ENCODE measurements at places on chromosomes 2 and 18.
A peak's percentile ranks its signal among the peaks of the same experiment; 100 is the strongest.

DNA sequence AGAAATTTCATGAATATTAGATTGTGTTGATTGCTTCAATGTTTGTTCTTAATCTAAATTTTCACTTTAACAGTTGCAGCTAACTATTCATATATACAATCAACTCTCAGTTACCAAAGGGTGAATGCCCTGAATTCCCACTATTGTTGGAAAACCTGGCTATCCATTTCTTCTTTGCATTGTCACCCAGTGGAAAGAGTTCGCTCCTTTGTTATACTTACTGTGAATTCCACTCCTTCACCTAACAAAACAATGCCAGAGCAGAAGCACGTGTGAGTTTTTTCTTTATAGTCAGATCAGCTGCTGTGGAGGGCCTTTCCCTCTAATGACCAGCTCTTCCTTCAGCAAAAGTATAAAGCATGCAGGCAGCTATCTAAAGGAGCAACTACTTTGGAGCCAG, 409.2 kb upstream of the NRP2 start:
- no peak for DNase-seq

DNA sequence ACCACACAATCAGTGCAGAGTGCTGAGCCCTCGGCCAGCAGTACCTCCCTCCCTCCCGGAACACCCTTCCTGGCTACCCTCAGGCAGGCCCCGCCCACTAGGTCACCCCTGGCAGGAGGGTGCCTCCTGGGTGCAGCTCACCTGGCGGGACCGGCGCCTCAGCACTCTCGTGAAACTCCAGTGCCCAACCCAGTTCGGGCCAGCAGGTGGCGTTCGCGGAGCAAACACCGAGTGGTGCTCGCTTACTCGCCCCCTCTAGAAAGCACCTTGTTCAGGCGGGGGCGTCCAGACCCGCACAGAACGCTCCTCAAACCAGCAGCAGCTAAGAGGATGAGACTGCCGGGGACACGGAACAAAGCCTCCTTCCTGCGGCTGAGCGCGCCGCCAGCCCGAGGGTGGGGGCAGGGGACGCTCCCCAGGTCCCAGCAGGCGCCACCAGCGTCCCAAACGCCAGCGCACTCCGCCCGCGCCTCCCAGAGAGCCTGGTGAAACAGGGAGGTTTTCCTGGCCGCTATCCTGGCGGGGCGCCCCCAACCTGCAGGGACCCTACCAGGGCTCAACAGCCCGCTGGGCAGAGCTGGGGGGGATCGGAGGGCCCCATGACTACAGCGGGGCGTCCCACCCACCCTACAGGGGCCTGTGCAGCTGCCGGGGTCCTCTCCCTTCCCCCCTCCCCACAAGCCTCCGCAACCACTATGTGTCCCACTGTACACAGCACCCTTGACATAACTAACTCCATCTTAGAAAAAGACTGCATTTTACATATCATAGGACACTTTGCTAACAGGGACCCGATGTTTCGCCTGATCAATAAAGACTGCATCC, 44.7 kb downstream of the MRPS5 start:
- DNase-seq = peak; percentile 83

- no peak for DNase-seq
Measured at GRCh38 chr2:101474731-101475384, at the start of gene RFX8. Gene RFX8, minus strand, starts transcription at chr2:101475112. Its CDS starts 8,264 bp downstream, at chr2:101466848.

GRCh38 chr2:70990216-70990615, 4.5 kb downstream of the TEX261 start:
- no peak for DNase-seq

DNA sequence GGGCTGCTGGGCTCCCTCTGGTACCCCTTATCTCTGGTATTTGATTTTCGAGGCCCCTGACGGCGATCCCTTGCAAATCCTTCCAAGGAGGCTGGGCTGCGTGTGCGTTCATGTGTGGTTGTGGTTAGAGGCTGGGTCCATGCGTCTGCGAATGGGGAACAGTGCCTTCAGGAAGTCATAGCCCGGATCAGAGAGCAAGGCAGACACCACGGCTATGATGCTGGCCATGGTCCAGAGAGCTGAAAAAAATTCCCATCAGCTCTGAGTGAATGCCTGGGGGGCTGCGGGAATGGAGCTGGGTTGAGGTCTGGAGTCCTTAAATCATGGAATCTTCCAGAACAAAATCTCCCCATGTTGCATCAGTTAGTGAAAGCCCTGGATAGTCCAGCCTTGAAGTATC, 145.5 kb downstream of the ACKR3 start:
- DNase-seq = no peak

DNA sequence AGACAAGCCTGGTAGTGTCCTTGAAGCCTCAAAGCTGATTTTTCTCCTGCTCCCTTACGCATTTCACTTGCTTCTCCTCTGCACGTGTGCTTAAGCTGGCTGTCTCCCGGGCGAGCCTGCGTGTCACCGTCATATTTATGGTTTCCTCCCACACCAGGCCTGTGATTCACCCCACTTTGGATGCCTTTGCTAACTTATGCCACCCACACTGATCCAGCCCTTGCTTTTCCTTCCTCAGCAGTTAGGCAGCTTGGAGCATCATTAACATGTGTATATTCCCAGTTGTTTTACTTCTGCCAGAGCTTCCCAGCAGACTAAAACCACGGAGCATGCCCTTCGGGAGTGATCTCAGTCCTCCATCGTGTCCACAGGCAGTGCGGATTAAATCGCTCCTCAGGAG, 2.2 kb downstream of the ST3GAL5 start:
- DNase-seq = peak; percentile 88

GRCh38 chr2:7906431-7906830, 775.4 kb upstream of the ID2 start:
- no peak for DNase-seq

DNA sequence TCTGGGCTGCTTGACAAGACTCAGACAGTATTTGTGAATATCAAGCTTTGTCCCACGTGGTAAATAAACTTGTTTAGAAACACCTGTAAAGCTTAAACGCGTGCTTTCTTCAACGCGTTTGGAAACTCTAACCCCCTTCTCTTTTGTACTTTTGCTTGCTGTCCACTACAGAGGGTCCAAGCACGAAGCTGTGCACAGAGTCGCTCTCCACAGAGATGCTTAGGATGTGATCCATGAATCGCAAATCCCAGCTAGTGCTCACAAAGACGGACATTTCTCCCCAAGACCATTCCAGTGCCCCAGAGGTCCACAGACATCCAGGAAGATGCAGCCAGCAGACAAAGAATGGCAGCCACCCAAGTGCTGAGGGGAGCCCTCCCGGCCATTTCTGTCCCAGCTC, at the start of gene GPR45:
Gene GPR45, plus strand, starts transcription at position 301 of the 400 bp plus-strand sequence. CDS start 116 bp downstream, outside the sequence.
- no peak for DNase-seq

GRCh38 chr2:70089220-70089982, 2.1 kb downstream of the PCBP1 start:
- DNase-seq = no peak

- no peak for DNase-seq
Measured at GRCh38 chr18:65124633-65125032, 626.2 kb upstream of the CDH7 start.

GRCh38 chr2:26901326-26902183, 53.6 kb downstream of the DPYSL5 start:
- no peak for DNase-seq

DNA sequence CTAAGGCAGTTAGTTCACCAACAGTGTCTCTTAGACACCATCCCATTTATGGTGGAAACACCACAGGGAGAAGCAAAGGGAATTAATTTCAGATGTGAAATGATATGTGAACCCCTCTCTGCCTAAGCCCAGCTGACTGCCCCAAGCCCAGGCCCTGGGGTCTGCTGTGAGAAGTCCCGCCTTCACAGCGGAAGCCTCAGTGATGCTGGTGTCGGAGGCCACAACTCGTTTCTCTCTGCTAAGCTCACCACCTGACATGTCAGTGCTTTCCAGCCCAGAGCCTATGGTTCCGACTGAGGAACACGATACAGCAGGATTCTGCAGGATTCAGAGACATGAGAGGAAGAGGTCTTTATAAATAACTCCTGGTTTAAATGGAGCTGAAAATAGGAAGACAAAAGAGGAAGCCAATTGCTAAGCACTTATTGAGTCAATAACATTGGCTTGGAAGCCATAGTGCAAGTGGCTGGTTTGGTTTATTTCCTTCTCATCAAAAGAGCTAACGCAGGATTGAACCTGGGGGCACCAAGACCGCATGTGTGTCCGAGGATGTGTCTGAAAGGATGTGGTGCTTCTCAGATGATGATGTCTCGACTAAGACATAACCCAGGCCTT, 21.9 kb upstream of the LOXHD1 start:
- no peak for DNase-seq

DNA sequence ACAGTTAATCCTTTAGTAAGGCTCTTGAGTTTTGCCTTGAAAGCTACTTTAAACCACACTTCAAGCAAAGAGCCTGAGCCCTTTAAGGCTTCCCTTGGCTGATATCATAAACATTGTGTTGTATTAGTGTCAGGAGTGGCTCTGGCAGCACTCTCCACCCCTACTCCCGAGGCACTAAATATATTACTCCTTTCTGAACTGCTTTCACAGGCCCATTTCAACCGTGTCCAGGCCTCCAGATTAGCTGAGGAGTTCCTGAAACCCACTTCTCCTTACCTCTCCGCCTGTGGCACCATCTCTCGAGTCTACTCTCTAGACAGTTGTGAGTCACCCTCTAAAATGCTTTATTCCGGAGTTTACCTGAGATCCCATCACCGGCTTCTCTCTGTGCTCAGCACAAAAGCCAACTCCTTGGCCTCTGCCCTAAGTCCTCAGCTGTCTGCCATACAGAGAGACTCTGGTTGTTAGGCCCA, 14.4 kb upstream of the STON1 start:
- no peak for DNase-seq

GRCh38 chr18:29361843-29362242, 1184.9 kb upstream of the CDH2 start:
- DNase-seq = no peak

- DNase-seq = no peak
Measured at GRCh38 chr18:25099895-25100294, 252.1 kb downstream of the ZNF521 start.

- DNase-seq = no peak
Measured at GRCh38 chr2:172680436-172681068, 55.1 kb upstream of the RAPGEF4 start.

- DNase-seq = no peak
Measured at GRCh38 chr2:164903204-164903603, 52.1 kb downstream of the SLC38A11 start.

DNA sequence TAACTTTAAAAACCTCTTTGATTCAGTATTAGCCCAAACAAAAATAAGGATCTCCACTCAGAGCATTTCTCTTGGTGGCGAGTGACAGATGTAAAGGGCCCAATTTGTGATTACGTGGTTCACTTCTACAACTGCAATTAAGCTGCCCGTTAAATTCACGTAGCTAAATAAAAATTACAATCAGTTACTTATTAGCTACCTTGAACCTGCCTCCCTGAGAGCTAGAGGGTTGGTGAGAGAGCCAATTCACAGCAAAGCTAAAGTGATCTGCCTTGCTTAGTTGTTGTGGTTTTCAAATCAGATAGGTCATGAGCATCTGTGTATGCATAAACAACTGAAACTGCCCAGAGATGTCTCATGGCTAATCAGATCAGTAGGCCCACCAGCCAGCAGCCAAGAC, 156.7 kb downstream of the RNF152 start:
- no peak for DNase-seq

- DNase-seq = no peak
Measured at GRCh38 chr18:23616258-23616657, 30.0 kb upstream of the NPC1 start.

GRCh38 chr2:196183528-196184231, 12.3 kb upstream of the STK17B start:
- DNase-seq = no peak

GRCh38 chr2:234593636-234594035, 96.8 kb upstream of the ARL4C start:
- DNase-seq = no peak

GRCh38 chr2:8303322-8303832, 378.5 kb upstream of the ID2 start:
- no peak for DNase-seq
